A549 (cell line): ENCODE measurements at places on chromosomes 5 and 9.

GRCh38 chr5:153565822-153566221 lies 75.4 kb downstream of the GRIA1 start:
- DNase-seq, result no peak

DNA sequence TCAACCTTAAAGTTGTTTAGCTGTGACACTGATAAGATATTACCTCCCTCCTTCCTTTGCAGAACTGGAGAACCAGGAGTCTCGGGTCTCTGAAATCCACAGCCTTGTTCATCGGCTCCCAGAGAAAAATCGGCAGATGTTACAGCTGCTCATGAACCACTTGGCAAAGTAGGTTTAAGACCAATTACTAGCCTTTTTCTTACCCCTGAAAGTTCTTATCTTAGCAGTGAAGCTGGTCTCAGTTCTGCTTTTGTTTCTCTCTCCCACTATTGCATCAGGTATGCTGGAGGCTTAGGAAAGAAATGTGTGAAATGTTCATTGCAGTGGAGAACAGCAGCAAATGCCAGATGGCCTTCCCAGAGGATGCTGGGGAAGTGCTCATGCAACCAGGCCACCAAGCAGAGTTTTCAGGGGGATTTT lies 287.4 kb downstream of the ARHGAP26 start:
- DNase-seq, result no peak

DNA sequence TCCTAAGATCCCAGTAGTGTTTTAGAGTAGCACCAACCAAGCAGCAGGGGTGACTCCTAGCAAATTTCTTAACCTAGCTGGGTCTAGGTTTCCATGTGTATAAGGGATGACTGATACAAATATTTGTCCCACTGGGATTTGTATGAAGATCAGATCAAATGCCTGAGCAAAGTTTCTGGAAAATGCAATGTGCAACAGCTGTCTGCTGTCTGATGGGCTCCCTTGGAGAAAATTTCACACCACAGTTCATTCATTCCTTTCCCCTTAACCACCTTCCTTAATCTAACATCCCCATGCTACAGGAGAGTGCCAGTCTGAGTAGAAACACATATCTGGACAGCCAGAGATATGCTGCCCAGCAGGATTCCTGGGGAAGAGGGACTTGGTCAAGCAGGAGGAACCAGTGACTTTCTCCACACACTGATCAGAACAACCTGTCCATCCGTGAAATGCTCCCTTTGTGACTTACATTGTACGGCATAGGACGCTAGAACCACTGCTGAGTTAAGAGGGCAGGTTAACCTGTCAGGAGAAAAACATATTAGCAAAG lies 53.3 kb downstream of the PTPN3 start:
- DNase-seq, result no peak

GRCh38 chr5:129639331-129639730 lies 108.6 kb upstream of the MINAR2 start:
- DNase-seq, result no peak

DNA sequence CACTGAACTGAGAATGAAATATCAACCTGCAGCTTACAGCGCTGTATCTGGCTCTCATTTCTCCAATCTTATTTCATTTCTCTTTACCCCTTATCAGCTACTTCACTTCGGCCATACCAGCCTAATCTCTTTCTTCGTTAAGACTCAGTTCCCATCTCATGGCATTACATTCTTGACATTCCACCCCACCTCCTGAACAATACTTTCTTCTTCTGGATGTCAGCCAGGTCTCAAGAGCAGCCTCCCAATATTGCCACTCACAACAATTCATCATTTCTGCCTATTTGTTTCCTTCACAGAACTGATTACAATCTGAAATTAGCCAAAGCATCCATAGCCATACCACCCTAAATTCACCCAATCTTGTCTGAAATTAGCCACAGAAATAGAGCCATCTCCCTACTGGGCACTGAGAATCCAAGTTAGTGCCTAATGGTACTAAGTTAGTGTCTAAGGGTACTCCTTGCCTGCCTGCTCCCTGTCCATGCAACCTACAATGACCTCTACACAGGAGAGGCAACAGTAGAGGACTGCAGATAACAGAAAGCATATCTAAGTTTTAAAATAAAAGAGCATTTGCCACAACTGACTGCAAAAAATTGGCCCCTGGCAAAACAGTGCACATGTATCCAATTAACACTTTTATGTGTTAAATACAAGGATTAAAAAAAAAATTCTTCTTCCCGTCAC lies 35.2 kb downstream of the SETX start:
- DNase-seq, result no peak

DNA sequence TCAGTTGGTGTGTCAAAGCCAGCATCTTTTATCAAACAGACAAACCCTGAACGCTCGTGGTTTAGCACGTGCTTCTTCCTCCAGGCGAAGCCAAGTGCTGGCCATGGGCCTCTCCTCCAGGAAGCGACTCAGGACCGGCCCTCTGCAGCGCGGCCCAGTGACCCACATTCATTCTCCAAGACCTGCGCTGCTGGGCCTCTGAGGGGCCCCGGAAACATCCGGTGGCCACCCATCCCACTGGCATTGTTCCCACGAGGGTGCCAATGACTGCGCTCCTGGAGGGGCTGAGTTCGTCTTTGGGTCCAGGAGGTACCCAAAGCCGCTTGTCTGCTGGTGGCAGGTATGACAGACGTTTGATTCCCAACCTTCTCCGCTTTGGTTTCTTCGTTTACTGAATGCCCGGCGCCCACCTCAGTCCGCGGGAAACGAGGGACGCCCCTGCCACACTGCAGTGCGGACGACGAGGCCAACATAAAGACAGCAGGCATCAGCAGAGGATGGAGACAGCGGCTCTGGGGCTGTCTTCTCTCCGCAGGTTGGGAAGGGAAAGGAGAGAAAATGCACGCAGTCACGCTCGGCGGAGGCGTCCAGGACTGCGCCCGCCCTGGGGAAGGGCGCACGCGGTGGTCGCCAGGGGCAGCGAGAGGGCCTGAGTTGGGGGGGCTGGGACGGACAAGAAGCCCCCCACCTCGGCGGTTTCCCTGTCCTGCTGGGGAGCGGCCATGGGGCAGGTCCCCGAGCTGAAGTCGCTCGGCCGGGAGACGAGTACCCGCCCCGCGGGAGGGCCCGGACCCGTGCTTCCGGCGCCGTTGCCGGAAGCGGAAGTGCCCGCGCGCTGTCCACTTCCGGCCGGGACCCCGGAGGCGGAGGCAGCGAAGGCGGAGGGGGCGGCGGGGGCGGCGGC lies at the start of gene EXOC3:
Gene EXOC3, plus strand, starts transcription at position 842 of the 904 bp plus-strand sequence. CDS start 3,030 bp downstream, outside the sequence.
- DNase-seq, result peak; percentile 75

- DNase-seq, result no peak
These were observed 65.1 kb upstream of the DNAH5 start for GRCh38 chr5:14009575-14009974.

- no peak for DNase-seq
These were observed 93.1 kb upstream of the TMED7 start for GRCh38 chr5:115718927-115719326.

- no peak for DNase-seq
These were observed 139.6 kb upstream of the PHYKPL start for GRCh38 chr5:178372142-178372571.

DNA sequence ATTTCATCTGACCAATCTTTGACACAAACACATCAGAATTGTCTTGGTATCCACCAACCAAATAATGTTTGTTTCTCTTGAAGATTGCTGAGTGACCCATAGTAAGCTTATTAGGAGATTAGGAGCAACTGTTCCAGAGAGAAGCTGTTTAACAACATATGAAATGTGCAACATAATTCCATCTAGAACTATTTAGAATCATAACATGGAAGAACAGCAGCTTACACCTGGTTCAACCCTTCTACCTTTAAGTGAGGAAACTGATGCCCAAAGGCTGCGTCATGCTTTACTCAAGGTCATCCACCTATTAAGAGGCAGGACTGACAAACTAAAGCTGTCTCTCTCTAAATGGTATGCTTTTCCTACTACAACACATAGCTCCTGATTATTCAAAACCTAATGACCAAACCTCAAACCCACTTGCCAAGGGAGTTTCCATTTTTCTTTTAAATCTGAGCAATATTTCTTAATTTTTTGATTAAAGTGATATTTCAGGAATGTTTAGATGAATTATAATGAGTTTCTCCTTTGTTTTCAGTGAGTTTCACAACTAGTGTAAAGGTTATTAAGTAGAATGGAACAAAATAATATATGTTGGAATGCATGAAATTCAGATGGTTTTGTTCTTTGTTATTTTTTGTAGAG lies 545.9 kb downstream of the RAB3C start:
- DNase-seq, result no peak

- DNase-seq, result no peak
These were observed 250.5 kb upstream of the TUT7 start for GRCh38 chr9:86604741-86605140.

DNA sequence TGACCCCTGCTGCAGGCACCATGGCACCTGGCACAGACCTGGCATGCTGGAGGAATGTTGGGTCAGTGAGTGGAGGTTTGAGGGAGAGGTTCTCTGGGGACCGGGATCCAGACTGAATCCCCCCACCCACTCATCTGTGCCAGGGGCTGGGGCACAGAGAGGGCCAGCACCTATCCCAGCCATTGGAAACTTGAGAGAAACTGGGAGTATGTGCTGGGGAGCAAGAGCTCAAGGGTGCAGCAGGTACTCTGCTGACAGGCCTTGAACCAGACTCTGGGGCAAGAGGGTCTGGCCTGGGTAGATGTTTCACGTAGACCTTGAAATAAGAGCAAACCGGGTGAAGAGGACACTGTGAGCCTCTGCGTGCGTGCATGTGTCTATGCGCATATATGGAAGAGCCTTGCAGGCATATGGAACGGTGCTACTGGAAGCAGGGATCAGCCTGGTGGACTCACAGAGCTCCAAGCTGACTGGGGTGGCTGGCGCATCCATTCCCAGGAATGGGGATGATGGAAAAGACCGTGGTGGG lies 8.8 kb downstream of the FGF18 start:
- no peak for DNase-seq

- DNase-seq, result no peak
These were observed 293.6 kb upstream of the TNC start for GRCh38 chr9:115411516-115411915.

DNA sequence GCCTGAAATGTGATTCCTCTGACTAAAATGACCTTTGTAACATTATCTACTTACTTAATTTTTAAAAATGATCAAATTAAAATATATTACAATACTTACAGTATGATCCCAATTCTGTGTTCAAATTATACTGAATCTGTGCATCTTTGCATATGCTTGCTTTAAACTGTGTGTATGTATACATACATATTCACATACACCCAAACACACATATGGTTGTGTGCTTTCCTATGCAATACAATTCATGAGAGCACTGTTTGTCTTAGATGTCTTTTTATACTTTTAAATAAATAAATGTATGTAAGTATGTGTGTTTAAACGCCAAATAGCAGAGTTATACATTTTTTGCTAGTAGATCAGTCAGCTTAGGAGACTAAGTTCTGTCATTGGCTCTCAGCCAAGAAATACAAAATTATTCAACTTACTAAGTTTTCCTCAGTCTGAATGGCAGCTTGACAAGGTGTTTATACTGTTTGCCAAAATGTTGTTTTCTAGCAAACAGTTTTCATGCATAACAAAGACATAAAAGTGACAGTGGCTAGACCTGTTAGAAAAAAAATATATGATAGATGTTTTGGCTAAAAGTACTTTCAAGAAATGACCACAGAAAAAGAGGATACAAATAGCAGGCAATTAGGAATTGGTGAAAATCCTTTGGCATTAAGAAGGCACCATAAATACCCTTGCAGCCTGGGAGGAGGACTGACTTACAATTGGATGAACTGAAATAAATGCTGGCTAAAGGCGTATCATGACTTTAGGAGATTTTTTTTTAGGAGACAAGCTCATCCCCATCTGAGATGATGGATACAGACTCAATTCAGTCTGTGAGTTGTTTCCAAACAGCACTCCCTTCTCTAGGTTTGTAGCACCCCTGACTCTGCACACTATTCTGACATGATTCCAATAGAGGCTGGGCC lies 7.9 kb downstream of the TICAM2 start:
- no peak for DNase-seq

- DNase-seq, result no peak
These were observed 197.9 kb upstream of the ANKH start for GRCh38 chr5:15069407-15069905.

GRCh38 chr5:31059889-31060288 lies 133.6 kb upstream of the CDH6 start:
- no peak for DNase-seq
